ENCODE measurements at places on chromosomes 3 and 15.

- DNase-seq = no peak
These were observed 53.9 kb downstream of the SMAD3 start for GRCh38 chr15:67119238-67119846.

GRCh38 chr3:118425272-118425837, 609.3 kb downstream of the IGSF11 start:
- no peak for DNase-seq

DNA sequence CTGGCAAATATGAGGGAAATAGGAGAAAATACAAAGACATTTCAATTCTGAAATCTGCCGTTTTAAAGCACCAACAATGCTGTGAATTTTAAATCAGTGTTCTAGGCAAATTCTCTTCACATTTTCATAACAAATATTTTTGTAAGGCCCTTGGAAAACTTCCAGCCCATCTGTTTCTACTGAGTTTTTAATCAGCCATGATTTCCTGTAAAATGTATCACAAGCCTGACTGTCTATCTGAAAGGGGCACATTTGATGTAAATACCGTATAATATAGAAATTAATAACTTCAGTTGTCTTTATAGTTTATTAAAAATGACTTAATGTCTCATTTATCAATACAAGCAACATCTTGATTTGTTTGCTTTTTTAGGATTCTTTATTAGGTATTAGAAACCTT, 454.7 kb downstream of the PYDC2 start:
- no peak for DNase-seq

DNA sequence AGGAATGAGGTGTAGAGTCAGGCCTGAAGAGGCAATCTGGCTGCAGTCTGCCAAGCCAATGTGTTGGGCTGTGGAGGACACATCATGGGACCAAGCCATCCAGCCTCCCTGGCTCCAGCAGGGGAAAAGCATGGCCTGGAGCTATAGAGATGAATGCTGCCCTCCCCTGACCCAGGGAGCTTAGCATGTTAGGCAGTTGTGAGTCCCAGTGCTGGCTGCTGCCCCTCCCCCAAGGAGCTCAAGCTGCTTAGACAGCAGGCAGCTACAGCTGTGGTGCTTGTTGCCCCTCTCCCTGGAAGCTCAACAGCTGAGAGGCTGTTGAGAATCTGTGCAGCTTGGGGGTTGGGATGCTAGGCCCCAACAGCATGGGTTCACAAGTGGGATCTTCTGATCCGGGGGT, 85.6 kb upstream of the DNAJC19 start:
- DNase-seq = no peak

GRCh38 chr15:70092464-70093027, 5.2 kb downstream of the TLE3 start:
- DNase-seq = no peak

DNA sequence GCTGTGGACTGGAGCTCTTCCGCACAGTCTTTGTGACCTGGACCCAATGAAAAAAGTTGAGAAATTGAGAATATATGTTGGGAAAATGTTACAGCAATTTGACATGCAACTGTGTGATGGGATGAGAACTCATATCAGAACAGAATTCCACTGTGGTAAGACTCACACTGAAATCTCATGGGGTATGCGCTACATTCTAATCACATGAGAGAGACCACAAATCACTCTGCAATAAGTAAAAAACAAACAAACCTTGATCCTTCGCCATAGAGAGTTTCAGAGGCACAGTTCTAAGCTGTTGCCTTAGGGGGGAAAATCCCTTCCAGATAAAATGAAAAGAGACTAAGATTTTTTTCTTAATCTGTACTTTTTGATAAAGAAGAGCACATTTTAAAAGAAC, 37.3 kb downstream of the LMCD1 start:
- DNase-seq = no peak

DNA sequence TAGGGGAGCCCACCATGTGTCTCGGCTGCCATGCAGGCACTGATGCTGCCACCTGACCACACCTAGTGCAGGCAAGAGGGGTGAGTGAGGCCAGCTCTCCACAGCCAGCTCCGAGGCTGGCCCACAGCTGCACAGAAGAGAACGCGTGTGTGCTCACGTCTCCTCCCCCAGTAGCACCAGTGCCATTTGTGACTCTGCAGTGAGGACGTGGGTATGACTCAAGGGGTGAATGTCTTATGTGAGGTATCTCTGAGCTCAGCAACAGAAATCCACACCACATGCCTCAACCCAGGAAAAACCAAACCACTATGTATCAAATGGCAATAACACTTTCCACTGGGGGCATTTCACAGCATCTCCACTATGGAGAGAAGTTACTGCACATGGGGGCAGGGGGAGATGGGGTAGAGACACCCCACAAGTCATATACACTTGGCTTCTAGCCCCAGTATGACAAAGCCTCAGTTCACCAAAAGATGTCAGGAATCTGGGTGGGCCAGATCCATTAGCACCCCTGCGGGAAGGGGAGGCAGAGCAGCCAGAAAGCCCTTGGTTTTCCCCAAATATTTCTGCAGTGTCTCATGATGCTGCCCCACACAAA, 87.6 kb downstream of the LRIG1 start:
- no peak for DNase-seq

- no peak for DNase-seq
These were observed 4.4 kb downstream of the INSYN1 start for GRCh38 chr15:73748730-73749129.

DNA sequence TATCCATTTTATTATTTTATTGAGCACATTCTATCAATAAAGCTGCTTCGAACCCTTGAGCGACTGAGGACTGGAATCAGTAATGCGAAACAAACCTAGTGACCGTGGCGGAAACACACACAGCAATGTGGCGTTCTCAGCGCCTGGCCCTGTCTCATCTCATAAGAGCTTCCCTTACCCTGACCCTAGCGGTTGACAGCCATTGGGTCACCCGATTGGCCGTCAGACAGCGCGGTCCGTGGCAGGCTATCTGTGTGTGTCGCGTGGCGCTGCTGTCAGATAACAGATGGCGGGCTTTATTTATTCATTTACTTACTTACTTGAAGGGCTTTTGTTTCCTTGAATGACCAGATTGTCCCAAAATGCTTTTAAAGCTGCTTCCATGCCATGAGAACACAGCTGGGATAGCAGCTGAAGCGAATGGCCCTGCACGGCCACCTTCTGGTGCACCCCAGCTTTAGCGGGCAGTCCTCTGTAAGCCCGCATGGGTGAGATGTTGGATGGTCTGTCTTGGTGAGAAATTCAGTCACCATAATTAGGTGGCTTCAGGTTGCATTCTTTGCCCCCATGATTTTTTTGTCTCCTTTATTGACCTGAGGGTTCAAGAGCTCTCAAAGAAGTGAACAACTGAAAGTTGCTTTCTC, 215.5 kb upstream of the BHLHE40 start:
- no peak for DNase-seq

- no peak for DNase-seq
These were observed 7.6 kb downstream of the NR1D2 start for GRCh38 chr3:23952646-23953045.

- DNase-seq = no peak
These were observed 95.0 kb upstream of the GADL1 start for GRCh38 chr3:30989276-30990030.

- DNase-seq = no peak
These were observed 4.2 kb downstream of the FURIN start for GRCh38 chr15:90872486-90873184.
